ENCODE measurements at places on chromosomes 4 and X.

DNA sequence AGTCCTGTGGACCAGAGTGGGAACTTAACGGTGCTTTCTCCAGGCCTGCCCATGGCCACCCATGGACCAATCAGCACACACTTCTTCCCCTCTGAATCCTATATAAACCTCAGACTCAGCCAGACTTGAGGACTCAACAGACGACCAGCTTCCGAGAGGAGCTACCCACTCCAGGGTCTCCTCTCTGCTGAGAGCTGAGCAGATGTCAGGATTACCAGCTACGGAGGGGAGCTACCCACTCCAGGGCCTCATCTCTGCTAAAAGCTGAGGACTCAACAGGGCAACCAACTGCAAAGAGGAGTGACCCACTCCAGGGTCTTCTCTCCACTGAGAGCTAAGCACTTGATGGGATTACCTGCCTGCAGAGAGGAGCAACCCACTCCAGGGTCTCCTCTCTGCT is 80.0 kb upstream of the DDX60 start:
- DNase-seq: no peak

- no peak for DNase-seq
These were observed 80.6 kb downstream of the PBDC1 start for GRCh38 chrX:76253432-76253831.

GRCh38 chrX:124263743-124264142 is 68.7 kb upstream of the TEX13D start:
- no peak for DNase-seq

DNA sequence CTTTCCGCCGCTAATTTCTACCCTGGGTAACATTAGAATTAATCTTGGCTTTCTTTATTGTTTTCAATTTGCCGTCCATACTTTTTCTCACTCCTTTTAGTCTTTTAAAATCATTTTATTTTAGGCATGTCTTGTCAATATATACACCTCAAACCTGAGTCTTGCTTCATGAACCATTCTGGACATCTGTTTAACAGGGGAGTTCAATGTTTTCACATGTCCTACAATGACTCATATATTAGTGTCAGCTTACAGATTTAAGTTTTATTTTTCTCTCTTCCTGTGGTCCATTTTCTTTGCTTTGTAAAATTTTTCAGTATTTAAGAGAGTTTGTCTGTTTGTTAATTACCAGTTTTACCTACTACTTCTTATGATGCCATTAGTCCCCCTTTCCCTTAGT is 89.5 kb downstream of the LCORL start:
- DNase-seq: no peak

- DNase-seq: no peak
These were observed 856.7 kb upstream of the PRKX start for GRCh38 chrX:4570151-4570550.

- DNase-seq: no peak
These were observed 9.9 kb upstream of the CCDC110 start for GRCh38 chr4:185481401-185481800.

- DNase-seq: peak; percentile 56
These were observed at the start of gene ARHGAP24 for GRCh38 chr4:85474818-85475630. ARHGAP24 (plus strand) TSS chr4:85475150.

DNA sequence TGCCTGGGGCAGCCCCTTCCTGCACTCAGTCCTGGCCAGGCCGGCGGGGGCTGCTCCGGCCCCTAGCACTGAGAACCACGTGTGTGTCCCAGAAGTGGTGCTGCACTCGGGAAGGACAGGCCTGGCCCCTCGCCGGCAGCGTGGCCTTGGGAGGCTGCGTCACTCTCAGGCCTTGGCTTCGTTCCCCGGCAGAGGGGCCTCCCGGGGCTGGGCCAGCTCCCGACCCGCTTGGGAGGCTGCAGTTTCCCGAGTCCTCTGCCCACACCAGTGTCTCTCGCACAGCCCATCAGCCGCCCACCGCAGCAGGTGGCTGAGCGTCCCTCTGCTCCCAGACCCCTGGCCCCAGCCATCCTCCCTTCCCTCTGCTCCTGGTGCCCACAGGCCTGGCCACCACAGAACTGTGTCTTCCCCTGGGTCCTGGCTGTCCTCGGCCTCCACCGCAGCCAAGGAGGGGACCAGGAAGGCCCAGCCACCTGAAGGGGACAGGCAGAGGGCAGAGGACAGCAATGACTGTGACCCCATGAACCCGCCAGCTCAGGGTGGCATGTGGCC is 10.9 kb upstream of the CPLX1 start:
- DNase-seq: no peak

DNA sequence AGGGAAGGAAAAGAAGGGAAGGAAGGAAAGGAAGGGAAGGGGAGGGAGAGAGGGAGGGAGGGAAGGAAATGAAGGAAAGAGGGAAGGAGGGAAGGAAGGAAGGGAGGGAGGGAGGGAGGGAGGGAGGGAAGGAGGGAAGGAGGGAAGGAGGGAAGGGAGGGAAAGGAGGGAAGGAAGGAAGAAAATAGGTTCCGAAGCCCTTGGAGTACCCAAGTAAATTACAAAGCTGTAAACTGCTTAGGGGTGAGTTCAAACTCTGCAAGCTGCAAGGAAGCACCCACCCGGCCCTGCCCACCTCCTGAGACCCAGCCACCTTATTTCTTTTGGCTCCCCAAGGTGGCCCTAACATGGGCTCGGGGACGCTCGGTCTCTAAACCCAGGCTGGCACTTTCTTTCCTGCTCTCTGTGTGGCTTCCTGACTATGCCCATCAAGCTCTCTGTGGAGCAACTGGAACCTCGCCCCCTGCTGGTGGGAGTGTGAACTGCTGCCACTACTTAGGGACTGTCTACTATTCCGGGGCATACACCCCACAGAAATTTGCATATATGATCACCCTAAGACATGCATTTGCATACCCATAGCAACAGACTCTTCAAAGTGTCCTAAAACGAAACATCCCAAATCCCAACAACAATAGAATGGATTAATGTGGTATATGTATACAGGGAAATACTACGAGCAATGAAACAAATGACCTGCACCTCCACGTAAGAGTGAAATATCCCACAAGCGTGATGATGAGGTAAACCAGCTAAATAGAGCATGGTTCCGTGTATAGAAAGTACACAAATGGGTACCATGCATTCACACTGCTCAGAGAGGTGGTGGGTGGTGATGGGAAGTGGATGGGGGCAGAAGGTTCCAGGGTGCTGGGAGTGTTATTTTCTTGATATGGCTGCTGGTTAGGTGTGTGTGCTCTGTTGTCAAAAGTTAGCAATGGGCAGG is 151.7 kb upstream of the TBL1X start:
- no peak for DNase-seq

- no peak for DNase-seq
These were observed 237.5 kb downstream of the BCOR start for GRCh38 chrX:39859991-39860861.

DNA sequence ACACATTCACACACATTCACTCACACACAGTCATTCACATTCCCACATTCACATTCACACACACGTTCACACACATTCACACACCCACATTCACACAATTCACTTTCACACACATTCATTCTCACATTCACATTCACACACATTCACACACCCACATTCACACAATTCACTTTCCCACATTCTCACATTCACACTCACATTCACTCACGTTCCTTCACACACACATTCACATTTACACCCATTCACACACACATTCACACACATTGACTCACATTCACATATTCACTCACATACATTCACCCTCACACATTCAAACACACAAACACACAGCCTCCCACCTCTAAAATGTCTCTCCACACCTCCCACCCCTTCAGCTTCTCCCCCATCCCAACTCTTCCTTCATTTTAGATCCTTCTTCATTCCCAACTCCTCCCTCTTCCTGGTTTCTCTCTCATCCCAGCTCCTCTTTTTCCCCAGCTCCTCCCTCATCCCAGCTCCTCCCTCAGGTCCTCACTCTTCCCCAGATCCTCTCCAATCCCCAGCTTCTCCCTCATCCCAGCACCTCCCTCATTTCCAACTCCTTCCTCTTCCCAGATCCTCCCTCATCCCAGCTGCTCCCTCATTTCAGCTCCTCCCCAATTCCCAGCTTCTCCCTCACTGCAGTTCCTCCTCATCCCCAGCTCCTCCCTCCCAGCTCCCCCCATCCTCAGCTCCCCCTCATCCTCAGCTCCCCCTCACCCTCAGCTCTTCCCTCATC is 111.0 kb downstream of the FAM53A start:
- DNase-seq: no peak

GRCh38 chr4:97900229-97900628 is 243.0 kb downstream of the STPG2 start:
- no peak for DNase-seq

DNA sequence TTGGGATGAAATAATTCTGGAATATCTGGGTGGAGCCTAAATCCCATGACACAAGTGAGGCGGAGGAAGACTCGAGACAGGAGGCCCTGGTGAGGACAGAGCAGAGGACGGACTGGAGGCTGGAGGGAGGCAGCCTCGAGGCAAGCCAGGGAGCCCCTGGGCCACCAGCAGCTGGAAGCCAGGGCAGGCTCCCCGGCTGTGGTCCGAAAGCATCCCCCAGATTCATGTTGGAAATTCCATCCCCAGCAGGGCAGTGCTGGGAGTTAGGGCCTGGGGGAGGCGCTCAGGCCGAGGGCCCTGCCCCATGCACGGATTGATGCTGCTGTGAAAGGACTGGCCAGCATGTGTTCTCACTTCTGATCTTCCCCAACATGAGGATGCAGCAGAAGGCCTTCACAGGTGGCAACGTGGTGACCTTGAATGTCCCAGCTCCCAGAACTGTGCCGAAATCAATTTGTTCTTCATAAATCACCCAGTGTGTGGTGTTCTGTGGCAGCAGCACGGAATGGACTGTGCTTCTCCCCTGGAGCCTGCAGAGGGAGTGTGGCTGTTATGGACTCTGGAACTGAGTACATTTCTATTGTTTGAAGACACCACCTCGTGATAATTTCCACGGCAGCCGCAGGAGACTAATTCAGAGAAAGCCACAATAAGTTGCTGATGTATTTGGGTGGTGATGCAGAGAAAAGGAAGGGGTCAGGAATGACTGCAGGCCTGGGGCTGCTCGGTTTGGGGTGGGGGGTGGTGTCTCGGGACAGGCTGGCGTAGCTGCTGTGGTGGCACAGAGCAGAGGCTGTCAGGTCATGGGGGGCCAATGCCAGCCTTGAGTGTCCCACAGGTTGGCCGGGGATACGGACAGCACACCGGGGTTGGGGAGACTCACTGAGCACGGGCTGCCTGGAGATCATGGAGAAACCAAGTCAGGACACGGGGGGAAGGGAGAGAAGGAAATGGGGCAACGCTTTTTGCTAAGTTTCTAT is 56.9 kb downstream of the PCGF3 start:
- DNase-seq: no peak

- DNase-seq: no peak
These were observed 1.3 kb downstream of the BGN start for GRCh38 chrX:153495903-153496589.

- DNase-seq: no peak
These were observed 36.9 kb upstream of the RELL1 start for GRCh38 chr4:37723067-37723466.

DNA sequence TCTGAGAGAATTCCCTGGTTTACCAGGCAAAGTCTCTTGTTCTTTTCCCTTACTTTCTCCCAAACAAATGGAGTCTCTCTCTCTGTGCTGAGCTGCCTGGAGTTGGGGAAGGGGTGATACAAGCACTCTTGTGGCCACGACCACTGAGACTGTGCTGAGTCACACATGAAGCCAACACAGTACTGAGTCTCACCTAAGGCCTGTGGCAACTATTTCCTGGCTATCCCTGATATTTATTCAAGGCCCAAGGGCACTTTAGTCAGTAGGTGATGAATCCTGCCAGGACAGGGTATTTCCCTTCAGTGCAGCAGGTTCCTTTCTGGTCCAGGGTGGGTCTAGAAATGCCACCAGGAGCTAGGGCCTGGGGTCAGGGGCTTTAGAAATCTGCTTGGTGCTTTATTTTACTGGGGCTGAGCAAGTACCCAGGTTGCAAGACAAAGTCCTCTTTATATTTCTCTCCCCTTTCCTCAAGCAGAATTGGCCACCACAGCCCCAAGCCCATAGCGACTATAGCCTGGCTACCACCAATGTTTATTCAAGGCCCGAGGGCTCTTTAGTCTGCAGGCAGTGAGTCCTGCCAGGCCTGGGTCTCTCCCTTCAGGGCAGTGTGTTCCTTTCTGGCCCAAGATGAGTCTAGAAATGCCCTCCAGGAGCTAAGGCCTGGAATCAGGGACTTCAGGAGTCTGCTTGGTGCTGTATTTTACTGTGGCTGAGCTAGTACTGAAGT is 10.5 kb downstream of the ARL13A start:
- no peak for DNase-seq
